ENCODE measurements at places on chromosomes 3 and 15.

GRCh38 chr3:43246976-43247375, 39.4 kb upstream of the SNRK start:
- DNase-seq, result no peak

DNA sequence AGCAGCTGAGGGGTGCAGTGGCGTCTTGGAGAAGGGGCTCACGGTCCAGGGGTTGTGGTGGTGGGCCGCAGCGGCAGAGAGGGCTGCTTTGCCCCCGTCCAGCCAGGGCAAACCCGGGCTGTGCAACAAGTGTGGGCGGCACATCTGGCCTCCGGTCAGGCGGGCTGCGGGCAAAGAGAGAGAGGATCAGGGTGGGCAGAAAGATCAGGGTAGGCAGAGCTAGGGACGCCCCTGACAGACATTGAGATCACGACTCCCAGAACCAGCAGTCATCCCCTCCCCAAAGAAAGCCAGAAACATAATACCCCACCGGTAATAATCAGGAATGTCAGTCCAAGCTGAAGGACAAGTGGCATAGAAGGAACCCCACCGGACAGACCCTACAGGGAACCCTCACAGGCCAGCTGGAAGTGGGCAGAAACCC, 6.8 kb downstream of the GATA2 start:
- DNase-seq, result no peak

- no peak for DNase-seq
Observed at GRCh38 chr3:142152384-142152783, 3.0 kb upstream of the TFDP2 start.

DNA sequence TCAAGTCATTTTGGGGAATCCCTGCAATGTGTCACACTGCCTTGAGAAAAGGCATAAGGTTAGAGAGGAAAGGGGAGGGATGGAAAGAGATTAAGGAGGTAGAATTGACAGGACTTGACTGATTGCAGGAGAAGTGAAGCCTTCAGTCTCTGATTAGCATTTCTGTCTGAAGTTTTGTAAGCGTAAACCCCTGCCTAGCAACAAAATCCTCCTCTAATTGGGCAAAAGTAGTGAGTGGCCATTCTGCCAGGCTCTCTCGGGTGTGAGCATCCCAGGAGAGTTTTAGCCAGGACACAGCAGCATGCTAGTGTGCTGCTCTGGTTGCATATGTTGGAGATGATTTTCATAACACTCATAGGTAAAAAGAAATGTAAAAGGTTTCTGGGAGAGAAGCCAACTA, 117.0 kb upstream of the MRPL3 start:
- DNase-seq, result no peak

DNA sequence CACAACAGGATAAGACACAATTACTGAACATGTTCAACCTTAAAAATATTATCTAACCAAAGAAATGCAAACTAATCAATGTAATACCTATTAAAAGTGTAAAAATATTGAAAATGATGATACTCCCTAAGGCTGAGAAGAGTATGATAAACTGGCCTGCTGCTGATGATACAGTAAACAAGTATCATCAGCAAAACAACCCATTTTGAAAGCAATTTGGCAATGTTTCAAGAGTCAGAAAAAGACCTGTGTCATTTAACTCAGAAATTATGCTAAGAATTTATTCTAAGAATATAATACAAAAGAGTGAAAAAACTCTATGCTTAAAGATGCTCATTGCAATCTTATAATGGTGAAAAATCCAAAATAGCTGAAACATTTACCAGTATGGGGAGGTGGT, 22.1 kb downstream of the CCDC191 start:
- DNase-seq, result no peak

DNA sequence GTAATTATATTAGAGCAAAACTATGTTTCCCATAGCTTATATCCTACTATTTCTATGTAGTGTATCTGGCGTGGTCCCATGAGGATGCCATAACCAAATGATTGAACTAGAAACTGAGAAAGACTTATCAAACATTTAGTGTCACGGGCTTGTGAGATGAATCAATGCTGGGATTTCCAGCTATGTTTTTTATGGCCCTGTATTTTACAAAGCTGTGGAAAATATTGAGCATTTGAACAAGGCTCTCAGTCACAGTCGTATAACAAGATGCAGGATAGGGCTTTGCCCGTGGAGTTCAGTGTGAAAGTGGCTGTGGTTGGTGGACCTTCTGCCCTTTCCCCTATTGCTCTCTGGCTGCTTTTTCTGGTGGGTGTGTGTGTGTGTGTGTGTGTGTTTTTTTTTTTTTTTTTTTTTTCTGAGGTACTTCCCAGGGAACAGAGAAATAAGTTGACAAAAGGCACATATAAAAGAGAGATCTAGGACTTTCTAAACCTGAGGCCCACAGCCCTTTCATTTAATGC, 60.7 kb downstream of the CACNA1D start:
- DNase-seq, result no peak

GRCh38 chr3:30661098-30661873, 54.9 kb downstream of the TGFBR2 start:
- no peak for DNase-seq

DNA sequence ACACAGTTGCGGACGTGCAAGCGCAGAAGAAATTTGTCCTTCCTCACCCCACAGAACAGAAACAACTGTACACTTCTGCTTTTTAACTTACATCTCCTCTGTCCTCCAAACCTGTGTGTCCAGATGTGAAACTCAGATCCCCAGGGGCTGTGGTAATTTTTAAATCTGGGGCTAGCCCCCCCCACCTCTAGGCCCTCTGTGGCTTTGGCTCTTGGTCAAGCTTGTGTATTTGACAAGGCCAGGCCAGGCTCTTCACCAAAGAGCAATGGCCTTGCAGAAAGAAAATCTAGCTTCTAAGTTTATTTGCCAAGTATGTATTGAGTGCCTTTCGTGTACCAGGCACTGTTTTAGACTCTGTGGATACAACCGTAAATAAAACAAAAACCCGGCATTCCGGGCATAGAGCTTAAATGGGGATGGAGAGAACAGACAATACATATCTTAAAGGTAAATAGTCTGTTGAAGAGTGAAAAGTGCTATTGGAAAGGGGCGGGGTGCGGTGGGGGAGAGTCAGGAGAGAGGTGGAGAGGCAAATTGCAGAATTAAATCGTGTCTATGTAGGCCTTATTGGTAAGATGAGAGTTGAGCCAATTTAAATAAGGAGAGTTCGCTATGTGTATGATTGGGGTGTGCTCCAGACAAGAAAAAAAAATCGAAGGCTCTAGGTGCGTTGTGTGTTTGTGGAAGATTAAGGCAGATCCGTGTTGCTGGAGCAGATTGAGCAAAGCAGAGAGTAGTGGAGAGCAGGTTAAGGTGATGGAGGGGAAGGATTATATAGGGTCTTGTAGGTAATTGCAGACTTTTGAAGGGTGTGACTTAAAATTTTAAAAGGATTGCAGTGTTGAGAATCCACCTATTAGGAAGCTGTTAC, 781 bp upstream of the DPH6 start:
- DNase-seq, result no peak

DNA sequence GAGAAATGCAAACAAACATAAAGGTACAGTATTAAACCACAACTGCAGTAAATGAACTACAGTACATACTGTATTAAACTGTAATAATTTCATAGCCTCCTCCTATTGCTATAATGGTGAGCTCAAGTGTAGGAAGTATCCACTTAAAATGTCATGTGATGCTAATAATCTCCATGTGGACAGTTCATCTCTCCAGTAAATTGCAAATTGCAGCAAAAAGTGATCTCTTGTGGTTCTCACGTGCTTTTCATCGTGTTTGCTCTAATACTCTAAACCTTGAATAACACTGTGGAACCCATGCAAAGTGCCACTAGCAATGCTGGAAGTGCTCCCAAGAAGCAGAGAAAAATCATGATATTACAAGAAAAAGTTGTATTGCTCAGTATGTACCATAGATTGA, 9.2 kb upstream of the FNDC3B start:
- no peak for DNase-seq

- DNase-seq, result no peak
Observed at GRCh38 chr15:31062310-31062847, 39.1 kb downstream of the TRPM1 start.

- DNase-seq, result no peak
Observed at GRCh38 chr15:57865294-57865693, 158.8 kb downstream of the POLR2M start.

DNA sequence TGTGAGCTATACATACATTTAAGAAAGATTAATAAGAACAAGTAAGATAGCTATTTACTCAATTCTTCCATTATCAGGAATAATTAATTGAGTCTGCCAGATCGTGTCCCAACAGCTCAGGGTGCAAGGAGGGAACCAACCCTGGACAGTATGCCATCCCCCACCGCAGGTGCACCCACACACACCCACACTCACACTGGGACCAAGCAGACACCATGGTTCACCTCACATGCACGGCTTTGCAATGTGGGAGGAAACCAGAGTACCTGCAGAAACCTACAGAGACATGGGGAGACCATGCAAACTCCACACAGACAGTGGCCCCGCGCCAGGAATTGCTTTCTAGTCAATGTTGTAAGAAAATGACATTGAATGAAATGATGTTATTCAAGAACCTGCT, 20.0 kb upstream of the TJP1 start:
- DNase-seq, result no peak

GRCh38 chr3:128075522-128076482, 23.6 kb downstream of the SEC61A1 start:
- no peak for DNase-seq

GRCh38 chr3:176776622-176777175, 420.6 kb downstream of the TBL1XR1 start:
- no peak for DNase-seq

DNA sequence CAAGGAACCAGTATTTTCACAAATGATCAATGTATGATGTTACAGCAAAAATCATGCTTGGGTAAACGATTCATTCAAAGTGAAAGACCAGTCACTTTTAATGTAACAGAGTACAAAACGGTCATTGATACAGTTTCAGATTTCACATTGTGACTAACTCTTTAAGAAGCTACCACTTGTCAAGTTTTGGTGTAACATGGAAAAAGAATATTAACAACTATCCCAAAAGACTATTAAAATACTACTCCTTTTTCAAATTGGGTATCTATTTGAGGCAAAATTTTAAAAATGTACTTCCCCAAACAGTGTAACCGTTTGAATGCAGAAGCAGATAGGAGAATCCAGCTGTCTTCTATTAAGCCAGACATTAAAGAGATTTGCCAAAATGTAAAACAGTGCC, 31.7 kb downstream of the AKAP13 start:
- DNase-seq, result no peak

GRCh38 chr3:179100652-179101051, 29.0 kb upstream of the ZMAT3 start:
- DNase-seq, result no peak

- no peak for DNase-seq
Observed at GRCh38 chr3:142664819-142665218, 59.0 kb upstream of the TRPC1 start.

DNA sequence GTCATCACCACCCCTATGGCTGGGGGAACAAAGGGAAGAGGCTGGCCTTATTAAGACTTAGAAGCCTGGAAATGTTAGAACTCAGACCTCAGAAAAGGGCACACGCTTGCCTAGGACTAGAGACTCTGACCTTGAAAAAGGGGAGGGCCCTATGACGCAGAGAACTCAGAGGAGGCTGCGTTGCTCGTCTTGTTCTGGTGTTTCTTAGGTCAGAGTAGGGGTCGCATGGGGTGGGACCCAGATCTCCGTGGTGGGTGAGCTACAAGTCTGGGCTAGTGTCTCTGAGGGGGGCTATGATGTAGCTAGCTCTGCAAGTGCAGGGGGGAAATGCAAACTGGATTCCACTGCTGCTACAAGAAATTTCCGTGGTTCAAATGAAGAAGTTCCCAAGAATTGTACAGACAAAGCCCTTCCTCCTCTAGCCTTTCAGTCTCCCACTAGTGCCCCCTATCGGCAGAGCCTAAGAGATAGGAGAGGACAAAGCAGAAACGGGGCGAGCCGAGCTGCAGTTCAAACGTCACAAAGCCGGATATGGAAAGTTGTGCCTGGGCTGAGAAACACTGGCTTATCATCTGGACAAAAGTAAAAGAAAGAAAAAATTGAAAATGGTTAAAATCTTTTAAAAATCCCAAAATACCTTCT, 392.9 kb upstream of the ROBO2 start:
- DNase-seq, result no peak

- no peak for DNase-seq
Observed at GRCh38 chr3:51813539-51813938, 34.5 kb upstream of the IQCF6 start.

DNA sequence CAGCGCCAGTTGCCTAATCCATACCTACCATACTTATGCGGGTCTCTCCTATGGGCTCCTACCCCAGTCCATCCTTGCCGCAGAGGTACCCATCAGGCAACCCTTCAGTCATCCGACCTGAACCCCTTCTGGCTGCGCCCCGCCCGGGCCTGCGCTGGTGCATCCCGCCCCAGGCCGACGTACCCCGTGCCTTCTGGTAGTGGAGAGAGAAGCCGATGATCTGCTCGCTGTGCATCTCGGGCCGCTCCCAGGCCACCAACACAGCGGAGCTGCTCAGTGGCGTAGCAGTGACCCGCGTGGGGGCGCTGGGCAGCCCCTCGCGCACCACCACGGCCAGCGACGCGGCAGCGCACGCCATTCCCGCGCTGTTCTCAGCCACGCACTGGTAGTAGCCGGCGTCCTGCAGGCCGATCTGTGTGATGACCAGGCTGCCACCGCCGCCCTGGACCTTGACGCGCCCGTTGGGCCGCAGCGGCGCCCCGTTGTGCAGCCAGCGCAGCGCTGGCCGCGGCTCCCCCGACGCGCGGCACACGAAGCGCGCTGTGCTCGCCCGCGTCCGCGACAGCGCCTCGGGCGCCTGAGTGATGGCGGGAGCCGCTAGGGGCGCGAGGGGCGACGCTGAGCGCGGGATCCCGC, 17.9 kb upstream of the IGDCC3 start:
- no peak for DNase-seq

DNA sequence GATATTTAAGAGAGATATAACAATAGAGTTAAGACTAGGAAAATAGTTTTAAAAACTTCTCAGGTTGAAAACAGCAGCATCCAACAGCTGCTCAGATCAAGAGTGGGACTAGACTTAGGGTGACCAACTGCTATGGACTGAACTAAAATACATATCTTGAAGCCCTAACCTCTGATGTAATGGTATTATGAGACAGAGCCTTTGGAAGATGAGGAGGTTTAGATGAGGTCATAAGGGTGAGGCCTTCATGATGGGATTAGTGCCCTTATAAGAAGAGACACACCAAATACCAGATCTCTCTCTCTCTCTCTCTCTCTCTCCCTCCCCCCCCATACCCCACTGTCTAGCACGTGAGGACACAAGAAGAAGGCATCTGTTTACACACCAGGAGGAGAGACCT, 37.4 kb upstream of the GALNT15 start:
- DNase-seq, result no peak

GRCh38 chr15:68353421-68354135, 76.0 kb downstream of the FEM1B start:
- no peak for DNase-seq

GRCh38 chr15:98875309-98875708, 132.3 kb downstream of the PGPEP1L start:
- DNase-seq, result no peak
